GOT3 (cell line): ENCODE measurements at places on chromosomes 11 and 22.

DNA sequence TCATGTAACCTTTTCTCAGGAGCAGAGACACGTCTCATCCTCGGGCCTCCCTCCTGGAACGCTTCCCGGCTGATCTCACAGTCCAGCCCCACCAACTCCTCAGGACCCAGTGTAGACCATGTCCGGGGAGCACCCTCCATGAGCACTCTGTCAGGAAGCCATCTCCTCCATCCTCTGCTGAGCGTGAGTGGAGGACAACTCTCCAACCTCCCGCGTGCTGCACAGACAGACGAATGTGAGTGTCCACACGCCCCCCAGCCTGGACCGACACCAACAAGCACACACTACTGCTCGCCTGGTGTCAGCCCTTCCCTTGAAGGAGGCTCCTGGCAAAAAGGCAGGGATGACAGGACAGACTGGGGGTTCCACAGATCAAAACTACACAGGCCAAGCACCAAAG is 86.6 kb downstream of the SHANK2 start:
- DNase-seq = no peak

GRCh38 chr11:61841636-61842527 is 13.8 kb downstream of the FADS2 start:
- DNase-seq = no peak

DNA sequence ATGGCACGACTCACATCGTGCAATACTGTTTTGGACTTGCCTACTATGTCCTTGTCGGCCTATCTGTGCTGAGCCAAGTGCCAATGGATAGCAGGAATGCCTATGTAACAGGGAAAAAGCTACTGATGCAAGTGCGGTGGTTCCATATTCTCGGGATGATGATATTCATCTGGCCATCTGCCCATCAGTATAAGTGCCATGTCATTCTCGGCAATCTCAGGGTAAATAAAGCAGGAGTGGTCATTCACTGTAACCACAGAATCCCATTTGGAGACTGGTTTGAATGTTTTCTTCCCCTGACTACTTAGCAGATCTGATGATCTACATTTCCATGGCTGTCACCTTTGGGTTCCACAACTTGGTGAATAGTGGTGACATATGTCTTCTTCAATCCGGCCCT is 20.1 kb downstream of the OOSP3 start:
- no peak for DNase-seq

DNA sequence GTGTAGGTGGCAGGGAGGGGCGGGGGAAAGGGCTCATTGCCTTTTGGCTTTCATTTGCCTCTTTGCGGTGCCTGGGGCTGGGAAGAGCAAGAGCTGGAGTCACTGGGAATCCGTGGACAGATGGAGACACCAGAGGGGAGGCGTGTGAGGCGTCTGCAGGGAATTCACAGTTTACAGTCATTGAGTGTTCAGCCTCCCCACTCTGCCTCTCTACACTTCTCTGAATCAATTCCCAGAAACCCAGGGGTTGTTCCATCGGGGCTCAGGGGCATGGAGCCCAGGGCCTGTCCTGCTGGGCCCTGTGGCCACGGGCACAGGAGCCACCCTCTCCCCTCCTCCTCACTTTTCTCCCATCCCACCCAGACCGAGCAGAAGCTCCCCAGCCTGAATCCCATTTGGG is 160.5 kb upstream of the NAV2 start:
- DNase-seq = no peak

- no peak for DNase-seq
Observed at GRCh38 chr11:8779107-8779506, 96.5 kb downstream of the RPL27A start.

DNA sequence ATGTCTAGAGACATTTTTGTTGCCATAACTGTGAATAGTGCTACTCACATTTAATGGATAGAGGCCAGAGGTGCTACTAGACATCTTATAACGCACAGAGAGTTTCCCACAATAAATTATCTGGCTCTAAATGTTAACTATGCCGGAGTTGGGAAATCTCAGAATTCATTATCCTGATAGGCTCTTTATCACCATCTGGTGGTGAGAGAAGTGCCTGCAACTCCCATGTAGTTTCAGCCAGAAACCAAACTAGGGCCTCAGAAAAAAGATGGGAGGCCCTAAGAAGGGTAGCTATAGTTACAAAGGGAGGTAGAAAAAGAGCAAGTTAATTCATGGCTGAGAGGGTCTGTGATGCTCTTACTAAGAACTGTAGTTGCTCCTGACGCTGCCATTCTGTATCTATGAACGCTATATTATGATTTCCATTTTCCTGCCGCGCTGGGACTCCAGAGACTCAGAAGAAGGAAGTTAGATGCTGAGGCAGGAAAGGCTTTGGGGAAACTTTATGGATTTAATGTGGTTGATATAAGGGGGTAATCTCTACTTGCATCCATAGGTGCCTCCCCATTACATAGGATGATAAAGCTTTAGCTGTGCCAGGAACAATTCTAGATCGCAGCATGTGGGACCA is 22.9 kb upstream of the MRPL17 start:
- DNase-seq = no peak

DNA sequence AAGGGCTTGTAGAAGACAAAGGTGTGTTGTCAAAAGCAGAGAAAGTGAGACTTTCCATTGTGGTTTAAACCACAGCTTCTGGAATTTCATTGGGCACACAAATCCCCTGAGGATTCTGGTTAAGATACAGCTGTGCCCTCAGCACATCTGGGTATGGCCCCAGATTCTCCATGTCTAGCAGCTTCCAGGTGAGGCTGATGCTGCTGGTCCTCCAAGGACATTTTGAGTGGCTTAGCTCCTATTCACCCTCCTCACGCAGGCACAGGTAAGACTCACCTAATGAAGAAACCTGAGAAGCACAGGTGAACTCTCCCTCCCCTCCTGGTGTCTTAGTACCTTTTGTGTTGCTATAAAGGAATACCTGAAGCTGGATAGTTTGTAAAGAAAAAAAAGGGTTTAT is 88.9 kb upstream of the IGLL5 start:
- no peak for DNase-seq

DNA sequence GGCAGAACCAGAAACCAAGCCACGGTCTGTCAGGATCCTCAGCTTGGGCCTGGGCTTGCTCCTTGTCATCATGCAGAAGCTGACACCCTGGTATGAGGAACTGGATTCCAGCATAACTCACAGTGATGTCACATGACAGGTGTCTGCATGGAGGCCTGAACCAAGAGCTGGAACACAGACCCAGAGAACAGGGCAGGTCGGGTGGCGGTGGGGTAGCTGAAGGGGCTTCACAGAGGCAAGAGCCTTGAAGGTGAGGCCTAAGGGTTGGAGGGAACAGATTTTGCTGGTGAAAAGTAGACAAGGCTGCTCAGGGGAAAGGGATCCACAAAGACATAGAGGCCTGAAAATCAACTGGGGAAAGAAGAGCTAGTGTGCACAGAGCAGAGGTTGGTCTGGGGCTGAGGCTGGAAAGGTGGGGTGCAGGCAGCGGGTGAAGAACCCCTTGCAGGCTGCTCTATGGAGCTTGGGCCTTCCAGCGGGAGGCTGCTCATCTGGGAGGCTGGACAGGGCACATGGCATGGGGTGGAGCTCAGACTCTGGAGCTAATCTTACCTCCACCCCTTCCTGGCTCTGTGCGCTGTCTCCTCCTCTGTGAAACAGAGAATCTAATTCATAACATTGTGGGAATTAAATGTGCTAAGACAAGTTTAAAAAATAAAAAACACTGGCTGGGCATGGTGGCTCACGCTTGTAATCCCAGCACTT is 18.4 kb upstream of the RPS3 start:
- DNase-seq = no peak

DNA sequence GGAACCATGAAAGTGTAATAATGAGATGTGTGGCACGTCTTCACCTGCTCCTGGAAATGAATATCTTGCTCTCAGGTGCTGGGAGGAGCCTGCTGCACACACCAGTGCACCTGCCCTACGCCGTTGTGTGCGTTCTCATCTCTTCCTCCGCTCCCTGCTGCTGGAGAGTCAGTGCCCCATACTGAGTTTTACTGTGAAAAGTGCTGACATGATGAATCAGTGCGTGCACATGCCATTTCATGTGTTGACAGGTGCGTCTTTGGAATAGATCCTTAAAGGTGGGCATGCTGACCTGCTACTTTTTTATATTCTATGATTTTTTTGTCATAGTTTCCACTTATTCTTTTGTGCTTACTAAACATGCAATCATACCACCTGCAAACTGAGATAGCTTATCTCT is 1015.8 kb downstream of the BRD1 start:
- no peak for DNase-seq

GRCh38 chr11:69483170-69483569 is 1.7 kb downstream of the LINC01488 start:
- DNase-seq = no peak

DNA sequence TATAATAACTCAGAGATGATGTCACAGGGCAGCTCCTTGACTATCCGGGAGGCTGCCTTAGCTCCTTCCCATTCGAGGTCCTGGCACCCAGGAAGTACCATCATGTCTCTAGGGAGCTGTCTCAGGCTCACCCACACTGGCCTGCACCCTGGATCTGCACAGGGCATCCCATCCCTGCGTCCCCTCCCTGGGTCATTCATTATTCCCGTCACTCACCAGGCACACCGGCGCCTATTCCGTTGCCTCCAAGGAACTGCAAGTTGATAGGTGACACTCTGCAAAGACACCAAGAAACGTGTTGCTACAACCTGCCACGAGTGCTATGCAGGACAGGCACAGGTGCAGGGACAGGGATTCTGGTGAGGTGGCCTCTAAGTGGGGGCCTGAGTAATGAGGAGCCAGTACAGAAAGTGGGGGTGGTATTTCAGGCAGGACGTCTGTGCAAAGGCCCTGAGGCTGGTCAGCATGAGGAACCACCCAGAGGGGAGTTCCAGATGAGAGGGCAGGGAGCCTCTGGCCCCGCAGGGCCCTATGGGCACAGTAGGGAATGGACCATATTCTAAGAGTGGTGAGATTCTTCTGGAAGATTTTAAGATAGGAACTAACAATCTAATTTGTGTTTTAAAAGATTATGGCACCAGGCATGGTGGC is 71.6 kb upstream of the SHANK2 start:
- DNase-seq = no peak

GRCh38 chr11:46514370-46514769 is 79.5 kb downstream of the AMBRA1 start:
- DNase-seq = no peak

- DNase-seq = no peak
Observed at GRCh38 chr22:35209203-35209602, 48.1 kb upstream of the HMGXB4 start.

DNA sequence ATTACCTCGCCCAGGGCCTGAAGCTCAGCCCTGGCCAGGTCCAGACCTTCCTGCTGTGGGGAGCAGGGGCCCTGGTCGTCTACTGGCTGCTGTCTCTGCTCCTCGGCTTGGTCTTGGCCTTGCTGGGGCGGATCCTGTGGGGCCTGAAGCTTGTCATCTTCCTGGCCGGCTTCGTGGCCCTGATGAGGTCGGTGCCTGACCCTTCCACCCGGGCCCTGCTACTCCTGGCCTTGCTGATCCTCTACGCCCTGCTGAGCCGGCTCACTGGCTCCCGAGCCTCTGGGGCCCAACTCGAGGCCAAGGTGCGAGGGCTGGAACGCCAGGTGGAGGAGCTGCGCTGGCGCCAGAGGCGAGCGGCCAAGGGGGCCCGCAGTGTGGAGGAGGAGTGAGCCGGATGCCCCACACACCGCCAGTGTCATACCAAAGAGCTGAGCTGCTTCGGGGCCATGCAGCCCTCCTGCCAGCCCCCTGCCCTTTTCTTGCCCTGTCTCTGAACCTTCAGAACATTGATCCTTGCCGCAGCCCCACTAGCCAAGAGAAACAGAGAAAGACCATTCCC is 2.4 kb upstream of the TMEM132A start:
- DNase-seq = no peak

DNA sequence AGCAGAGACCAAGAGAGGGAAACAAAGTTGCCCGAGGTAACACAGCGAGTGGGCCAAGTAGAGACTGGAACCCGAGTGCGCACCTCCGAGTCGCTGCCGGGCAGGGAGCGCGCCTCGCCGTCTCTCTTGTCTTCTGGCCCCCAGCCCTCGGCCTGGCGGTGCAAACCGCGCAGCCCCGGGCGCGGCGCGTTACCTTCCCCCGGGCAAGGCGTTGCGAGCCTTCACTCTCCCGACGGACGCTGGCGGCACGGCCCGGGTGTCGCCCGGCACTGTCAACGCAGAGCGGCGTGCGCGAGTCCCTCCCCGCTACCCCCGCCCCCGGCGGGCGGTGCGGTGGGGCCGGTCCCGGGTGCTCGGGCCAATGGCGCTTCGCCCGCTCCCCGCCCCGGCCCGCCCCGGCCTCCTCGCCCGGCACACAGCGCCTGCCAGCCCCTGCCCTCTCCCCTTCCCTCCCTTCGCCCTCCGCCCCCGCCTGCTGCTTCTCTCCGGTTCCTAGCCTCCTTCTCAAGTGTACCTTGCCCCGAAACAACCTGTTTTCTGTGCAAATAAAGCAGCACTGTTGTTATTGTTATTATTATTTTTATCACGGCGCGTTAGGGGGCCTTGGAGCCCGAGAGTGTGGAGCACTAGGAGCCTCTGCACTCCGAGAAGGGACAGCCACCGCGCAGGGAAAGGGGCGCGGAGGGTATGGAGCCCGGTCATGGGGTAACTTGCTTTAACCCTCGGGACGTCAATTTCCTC is at the start of gene SYTL2:
Gene SYTL2, minus strand, starts transcription at position 271 of the 741 bp plus-strand sequence. CDS start 53,416 bp downstream, outside the sequence.
- DNase-seq = peak; percentile 2

- no peak for DNase-seq
Observed at GRCh38 chr11:10298342-10298741, 4.3 kb upstream of the SBF2 start.

DNA sequence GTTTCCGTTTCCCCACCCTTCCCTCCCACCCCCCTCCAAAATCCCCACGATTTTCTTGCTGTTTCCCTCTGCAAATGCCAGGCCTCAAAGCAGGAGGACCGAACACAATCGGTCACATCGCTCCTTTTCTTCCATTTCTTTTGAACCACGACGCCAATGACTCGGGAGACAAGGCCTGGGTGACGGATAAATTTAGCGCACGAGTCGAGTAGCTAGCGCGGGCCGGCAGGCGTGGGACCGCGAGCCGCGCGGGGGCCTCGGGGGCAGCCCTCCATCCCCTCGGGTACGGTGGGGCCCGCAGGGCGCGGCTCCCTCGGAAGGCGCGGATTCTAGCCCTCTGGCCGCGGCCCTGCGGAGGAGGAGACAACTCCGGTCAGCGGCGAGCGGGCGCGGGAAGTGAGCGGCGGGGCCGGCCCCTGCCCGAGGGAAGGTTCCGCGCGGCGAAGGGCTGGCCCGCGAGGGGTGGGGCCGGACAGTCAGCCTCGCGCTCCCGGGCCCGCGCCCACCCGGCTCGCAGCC is 414 bp downstream of the JOSD1 start:
- peak; percentile 38 for DNase-seq

DNA sequence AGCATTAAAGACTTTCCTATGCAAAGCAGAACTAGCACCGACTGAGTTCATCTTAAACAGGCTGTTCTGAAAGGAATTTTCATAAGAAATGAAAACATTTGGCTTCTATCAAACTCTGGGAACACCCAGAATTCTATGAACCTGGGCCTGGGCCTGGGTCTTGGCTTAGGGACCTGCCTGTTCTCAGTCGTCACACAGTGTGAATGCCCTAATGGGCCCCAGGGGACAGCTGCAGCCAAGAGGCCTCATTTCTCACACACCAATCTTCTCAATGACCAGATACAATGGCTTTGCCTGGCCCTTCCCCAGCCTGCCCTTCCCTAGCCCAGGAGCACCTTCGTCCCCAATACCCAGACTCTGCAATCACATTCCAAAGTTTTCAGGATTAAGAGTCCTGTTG is 234.9 kb upstream of the ARHGAP20 start:
- no peak for DNase-seq
